ENCODE measurements at places on chromosomes 2 and 18.

- DNase-seq: no peak
These were observed 81.3 kb downstream of the CDC42EP3 start for GRCh38 chr2:37590119-37590571.

- DNase-seq: no peak
These were observed 38.1 kb downstream of the PIK3C3 start for GRCh38 chr18:41993151-41993550.

- no peak for DNase-seq
These were observed 108.7 kb downstream of the NDUFA10 start for GRCh38 chr2:239916205-239917124.

DNA sequence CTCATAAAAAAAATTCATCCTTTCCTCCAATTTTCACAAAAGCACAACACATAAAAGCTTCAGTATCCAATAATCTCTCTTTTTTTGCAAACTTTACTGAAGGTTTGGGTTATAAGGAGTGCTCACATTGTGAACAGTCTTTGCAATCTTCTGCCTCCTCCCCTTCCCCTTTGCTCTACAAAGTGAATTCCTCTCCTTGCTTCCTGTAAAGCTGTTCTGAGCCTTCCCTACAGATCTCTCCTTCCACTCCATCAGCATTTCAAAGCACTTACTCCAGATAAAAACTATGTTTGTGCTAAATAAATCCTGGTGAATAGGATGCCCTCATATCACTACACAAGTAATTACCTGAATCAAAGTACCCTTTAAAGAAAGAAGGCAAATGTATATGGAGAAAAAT is 4.6 kb upstream of the PDK1 start:
- no peak for DNase-seq

GRCh38 chr2:31933066-31933465 is 77.7 kb downstream of the MEMO1 start:
- DNase-seq: no peak

- DNase-seq: no peak
These were observed 69.7 kb downstream of the MEP1B start for GRCh38 chr18:32259553-32259952.

GRCh38 chr18:61402726-61403125 is 69.5 kb downstream of the CDH20 start:
- no peak for DNase-seq

GRCh38 chr2:86336675-86337243 is 667 bp downstream of the REEP1 start:
- no peak for DNase-seq

All from NCI-H1694 (cell line).